ENCODE measurements at places on chromosomes 5 and 9.

GRCh38 chr5:173941758-173942401, 47.1 kb upstream of the C5orf47 start:
- no peak for DNase-seq

DNA sequence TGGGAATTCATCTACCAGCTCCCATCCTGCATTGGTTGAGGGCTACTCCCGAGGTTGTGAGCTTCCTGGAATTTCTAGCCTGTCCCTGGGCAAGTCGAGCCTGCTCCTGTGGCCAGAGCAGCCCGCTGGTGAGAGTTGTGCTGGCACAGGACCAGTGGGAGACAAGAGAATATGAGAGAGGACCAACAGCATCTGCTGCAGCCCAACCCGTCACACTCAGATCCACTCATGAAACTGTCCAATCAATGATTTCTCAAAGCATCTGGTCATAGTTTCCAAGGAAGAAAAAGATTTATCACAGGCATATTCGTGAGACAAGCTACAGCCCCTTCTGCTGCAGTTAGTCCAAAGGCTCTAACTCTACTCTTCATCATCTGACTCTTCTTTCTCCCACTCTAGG, 64.4 kb upstream of the RAI14 start:
- DNase-seq = no peak

DNA sequence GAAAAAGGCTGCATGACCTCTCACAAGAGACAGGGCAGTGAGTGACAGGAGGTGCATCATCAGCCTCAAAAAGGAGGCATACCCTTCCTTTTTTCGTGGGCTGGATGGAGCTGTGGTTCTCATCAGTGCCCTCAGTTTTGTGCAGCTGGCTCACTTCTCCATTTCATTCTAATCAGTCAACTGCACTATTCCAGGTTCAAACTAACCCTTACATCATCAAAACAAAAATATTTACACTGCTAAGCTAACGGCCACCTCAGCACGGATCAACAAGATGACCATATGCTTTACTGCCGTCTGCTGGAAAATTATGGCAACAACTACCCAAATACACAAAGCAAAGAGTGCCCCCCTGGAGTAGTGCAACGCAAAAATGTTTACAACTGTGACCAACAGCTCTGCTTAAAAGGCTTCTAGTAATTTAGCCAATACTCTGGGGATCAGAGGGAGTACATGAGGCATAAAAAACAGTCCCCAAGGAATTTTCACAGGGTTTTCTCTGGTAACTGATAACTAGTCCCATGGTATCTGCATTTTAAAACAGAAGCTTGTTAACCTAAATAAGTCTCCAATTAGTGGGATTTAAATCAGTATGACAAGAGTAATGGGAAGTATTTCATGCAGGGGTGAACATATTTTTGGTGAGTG, 10.8 kb downstream of the KCNV2 start:
- peak; percentile 60 for DNase-seq

GRCh38 chr5:95274011-95274410, 10.9 kb downstream of the MCTP1 start:
- no peak for DNase-seq

- DNase-seq = no peak
Measured at GRCh38 chr5:14450018-14450524, 131.5 kb upstream of the OTULINL start.

DNA sequence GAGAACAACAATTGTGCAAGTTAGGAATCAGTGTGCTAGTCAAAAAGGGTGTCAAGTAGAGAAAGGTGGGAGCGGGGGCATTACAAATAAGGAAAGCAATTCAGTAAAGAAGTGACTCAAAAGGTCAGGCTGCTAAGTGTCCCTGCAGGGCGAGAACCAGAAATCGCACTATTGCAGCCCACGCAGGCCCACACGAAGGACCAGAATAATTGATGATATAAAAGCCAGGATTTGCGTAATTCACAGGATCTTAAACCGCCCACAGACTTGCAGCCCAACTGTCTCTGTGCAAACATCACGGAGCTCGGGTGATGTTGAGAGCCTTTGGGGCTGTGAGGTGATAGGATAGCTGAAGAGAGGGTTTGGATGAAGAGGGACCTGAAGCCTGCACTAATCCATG, 349.0 kb downstream of the BRINP1 start:
- no peak for DNase-seq

DNA sequence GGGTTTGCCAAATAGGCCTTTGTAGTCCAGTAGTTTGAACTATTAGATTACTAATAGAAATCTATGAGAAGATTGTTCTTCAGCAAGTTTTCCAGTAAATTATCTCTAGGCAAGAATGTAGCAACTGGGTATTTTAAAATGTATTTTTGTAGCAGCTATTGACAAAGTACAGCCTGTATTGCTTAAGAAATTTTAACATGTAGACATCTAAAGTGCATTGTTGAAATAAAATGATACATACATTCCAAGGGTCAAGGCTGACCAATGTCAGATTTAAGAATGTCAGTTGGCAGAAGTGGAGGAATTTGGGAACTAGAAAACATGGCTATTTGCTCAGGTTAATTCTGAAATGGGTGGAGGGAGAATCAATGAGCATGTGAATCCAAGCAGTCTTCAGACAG, 57.5 kb upstream of the ZSWIM6 start:
- DNase-seq = no peak

DNA sequence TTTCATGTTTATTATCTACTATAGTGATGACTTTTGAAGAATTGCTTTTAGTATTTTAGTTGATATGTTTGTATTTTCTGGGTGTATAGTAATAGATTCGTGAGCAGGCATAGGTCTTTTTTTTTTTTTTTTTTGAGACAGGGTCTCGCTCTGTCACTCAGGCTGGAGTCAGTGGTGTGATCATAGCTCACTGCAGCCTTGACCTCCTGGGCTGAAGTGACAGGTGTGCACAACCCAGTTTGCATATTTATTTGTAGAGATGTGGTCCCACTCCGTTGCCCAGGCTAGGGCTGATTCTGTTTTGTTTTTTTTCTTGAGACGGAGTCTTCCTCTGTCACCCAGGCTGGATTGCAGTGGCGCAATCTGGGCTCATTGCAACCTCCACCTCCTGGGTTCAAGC, 11.9 kb downstream of the ERBIN start:
- DNase-seq = no peak

GRCh38 chr5:176178789-176179188, 59.4 kb upstream of the SIMC1 start:
- no peak for DNase-seq

- no peak for DNase-seq
Measured at GRCh38 chr9:86765746-86766430, 181.4 kb downstream of the GAS1 start.

DNA sequence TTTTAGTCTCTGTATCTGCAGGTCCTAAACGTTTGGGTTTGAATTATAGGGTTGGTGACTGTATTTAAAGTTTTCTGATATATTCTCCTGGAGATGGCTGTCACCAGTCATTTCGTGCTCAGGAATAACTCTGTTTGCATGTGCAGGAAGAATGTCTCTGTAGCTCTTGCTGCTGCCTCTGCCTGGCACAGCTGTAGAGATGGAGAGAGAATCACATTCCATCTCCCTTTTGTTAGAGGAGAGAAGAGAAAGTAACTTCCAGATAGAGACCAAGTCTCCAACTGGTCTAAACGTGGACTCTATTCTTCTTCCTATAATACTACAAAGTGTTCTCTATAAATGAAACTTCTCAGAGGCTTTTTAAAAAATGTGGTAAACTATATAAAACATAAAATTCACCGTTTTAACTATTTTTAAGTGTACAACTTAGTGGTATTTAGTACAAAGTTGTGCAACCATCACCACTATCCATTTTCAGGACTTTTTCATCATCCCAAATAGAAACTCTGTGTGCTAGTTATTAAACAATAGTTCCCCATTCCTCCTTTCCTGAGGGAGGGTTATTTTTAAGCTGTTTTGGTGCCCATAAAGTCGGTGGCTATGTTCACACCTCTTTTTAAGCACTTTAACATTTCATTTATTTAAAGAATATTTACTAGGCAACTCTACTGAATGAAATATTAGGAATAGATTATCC, 20.7 kb upstream of the STARD4 start:
- no peak for DNase-seq

- DNase-seq = no peak
Measured at GRCh38 chr5:169336242-169336641, 35.3 kb upstream of the SLIT3 start.

- no peak for DNase-seq
Measured at GRCh38 chr9:134933076-134933659, 15.5 kb upstream of the FCN1 start.

GRCh38 chr5:135564331-135564730, 14.5 kb downstream of the CXCL14 start:
- no peak for DNase-seq

GRCh38 chr9:137924169-137924568, 46.6 kb downstream of the CACNA1B start:
- peak; percentile 10 for DNase-seq

GRCh38 chr5:122431298-122431697, 119.3 kb downstream of the SNCAIP start:
- DNase-seq = no peak

DNA sequence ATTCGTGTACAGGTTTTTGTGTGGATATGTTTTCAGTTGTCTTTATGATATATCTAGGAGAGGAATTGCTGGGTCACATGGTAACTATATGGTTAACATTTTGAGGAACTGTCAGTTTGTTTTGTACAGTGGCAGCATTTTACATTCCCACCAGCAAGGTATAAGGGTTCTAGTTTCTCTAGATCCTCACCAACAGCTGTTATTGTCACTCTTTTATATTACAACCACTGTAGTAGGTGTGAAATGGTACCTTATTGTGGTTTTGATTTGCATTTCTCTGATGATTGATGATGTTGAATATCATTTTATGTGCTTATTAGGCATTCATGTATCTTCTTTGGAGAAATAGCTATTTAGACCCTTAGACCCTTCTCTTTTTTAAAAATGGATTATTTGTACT, 82.9 kb downstream of the CCDC171 start:
- no peak for DNase-seq

DNA sequence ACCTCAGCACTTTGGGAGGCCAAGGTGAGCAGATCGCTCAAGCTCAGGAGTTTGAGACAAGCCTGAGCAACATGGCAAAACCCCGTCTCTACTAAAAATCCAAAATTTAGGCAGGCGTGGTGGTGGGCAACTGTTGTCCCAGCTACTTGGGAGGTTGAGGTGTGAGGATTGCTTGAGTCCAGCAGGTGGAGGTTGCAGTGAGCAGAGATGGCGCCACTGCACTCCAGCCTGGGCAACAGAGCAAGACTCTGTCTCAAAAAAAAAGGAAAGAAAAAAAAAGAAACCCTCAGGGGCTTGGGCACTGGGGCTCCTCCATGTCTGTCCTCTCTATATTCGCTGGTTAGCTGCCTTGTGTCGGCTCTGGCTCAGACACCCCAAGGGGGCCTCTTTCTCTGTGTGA, 10.9 kb upstream of the PPP2CA start:
- DNase-seq = no peak

GRCh38 chr5:1468629-1469527, 23.6 kb upstream of the SLC6A3 start:
- DNase-seq = no peak

GRCh38 chr9:3976865-3977613, 322.8 kb downstream of the GLIS3 start:
- DNase-seq = no peak

DNA sequence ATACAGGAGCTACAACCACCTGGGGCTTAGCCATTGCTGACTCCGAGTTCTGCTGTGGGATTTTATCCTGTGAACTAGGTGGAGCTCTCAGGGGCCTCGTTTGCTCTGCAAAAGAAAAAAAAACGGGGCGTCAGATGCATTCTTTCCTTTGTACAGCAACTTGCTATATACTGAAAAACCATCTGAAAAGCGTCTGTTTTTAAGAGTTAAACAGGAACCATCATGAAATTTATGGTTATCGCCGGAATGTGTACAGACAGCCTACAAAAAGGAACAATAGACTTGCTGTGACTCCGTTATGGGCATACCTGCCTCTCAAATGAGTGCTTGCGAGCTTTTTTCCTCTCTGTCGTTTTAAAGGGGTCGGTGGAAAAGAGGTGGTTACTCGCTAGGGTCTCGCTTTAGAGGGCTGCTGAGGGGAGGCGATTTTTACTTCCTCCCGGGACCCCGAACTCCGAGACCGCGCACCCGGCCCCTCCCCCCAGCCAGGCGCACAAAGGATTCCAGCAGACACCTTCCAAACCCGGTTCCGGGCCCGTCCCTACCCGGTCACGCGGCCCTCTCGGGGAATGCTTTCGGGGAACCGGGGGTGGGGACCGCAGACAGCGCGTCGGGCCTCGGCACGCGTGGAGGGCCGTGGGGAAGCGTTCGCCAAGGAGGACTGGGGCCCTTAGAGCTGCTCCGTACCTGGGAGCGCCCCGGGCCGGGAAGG, 826 bp downstream of the PAIP1 start:
- peak; percentile 61 for DNase-seq

GRCh38 chr5:89313804-89314588, 431.0 kb upstream of the MEF2C start:
- DNase-seq = no peak

DNA sequence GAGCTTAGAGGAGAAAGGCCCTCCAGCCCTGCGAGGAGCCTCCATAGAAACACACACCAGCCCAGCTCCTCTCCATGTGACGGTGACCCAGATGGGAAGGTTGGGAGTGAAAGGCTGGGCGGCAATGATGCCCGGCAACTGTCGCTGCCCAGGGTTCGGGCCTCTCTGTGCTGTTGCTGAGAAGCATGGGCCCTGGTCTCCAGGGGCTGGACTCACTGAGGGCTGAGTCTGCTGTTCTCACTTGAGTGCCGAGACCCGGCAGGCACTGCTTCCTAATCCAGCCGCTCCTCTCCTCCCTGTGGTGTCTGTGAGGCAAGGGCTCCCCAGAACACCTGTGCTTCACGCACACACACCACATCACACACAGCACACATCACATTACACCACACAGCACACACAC, 493.6 kb downstream of the GADD45G start:
- no peak for DNase-seq

DNA sequence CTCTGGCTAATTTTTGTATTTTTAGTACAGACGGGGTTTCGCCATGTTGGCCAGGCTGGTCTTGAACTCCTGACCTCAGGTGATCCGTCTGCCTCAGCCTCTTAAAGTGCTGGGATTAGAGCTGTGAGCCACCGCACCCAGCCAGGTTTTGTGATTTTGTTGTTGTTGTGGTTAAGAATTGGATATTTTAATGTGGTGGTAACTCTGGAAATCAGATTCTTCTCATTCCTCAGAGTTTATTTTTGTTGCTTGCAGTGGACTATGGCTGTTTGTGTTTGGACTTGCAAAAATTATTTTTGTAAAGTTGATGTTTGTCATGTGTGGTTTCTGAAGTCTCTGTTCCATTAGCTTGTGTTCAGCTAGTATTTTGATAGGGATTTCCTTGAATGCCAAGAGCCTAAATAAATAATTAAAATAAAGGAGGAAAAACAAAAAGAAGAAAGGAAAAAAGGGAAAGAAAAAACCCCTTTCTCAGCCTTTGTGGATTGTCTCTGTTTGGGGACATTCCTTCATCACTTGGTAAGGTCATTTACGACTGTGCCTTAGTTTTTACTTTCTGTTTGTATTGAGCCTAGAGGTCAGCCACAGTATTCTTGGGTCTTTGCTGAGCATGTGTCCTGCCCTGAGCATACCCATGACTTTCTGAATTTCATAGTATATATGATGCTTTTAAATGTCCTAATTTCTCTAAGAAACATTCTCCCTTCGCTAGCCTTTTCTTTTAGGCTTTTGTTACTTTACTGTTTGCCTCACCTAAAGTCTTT, 37.3 kb downstream of the PBX3 start:
- no peak for DNase-seq

- DNase-seq = no peak
Measured at GRCh38 chr9:87040410-87041009, 93.2 kb upstream of the GAS1 start.

- DNase-seq = no peak
Measured at GRCh38 chr5:82355496-82355895, 77.3 kb upstream of the RPS23 start.

- no peak for DNase-seq
Measured at GRCh38 chr5:2715856-2716255, 35.6 kb downstream of the IRX2 start.

- DNase-seq = peak; percentile 67
Measured at GRCh38 chr5:16271851-16272250, 92.3 kb upstream of the MARCHF11 start.
